ENCODE measurements at places on chromosomes 12 and 14.

- DNase-seq: peak; percentile 32
These were observed 44.5 kb downstream of the PSMA6 start for GRCh38 chr14:35336494-35337268.

GRCh38 chr12:6237830-6238229 lies 37.6 kb downstream of the CD9 start:
- no peak for DNase-seq

- DNase-seq: no peak
These were observed 44.8 kb upstream of the BCL2L14 start for GRCh38 chr12:12025799-12026386.

GRCh38 chr14:104973385-104974145 lies 4.6 kb downstream of the AHNAK2 start:
- peak; percentile 88 for DNase-seq

DNA sequence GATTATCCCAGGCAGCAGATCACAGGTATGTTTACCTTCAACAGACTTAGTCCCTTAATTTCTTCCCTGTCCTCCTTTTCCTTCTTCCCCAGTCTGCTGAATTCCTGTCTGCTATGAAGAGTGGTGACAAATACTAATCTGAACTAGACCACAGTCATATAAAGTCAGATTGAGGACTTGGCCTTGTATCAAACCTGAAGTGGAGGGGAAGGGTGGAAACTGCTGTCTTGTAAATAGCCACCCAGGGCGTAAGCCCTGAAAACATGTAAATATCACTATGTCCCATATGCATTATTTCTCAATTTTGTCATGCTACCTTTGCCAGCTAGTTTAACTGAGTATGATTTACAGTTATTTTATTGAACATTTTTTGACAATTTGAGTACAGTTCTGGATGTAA lies 368.0 kb downstream of the CCDC91 start:
- DNase-seq: no peak

DNA sequence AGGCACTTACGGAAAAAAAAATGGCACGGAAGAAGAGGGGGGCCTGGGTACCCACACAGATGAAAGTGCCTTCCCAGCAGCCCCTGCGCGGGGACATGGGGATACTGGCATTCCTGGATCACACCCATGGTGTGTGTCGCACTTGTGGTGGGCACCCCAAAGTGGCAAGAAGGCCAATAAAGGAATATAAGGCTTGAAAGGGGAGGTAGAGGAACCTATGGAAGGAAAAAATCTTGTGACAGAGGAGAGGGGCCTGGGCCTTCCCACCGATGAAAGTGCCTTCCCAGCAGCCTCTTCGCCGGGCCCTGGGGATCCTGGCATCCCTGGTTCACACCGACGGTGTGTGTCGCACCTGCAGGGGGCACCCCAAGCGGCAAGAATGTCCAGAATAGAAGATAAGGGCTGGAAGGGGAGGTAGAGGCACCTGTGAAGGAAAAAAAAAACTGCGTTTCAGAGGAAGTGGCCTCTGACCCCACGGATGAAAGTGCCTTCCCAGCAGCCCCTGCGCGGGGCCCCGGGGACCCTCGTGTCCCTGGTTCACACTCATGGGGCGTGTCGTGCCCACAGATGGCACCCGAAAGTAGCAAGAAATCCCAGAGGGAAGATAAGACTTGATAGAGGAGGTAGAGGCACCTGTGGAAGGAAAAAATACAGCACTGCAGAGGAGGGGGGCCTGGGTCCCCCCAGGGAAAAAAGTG lies 284.0 kb downstream of the ALG10 start:
- DNase-seq: no peak

DNA sequence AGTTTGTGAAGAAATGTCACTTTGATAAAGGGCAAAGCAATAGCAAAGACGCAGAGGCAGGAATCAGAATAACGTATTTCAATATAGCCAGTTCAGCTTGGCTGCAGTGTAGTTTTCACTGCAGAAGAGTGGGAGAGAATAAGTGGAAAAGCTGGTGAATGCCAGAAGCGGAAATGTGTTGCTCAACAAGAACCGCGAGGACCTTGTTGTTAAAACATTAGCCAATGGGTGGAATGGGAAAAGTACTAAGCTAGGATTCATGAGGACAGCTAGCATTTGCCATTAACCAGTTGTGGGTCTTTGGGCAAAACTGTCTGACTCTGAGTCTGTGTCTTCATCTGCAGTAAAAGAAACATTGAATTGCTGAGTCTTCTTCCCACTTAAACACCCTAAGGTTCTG lies 292.9 kb upstream of the GRIP1 start:
- no peak for DNase-seq

DNA sequence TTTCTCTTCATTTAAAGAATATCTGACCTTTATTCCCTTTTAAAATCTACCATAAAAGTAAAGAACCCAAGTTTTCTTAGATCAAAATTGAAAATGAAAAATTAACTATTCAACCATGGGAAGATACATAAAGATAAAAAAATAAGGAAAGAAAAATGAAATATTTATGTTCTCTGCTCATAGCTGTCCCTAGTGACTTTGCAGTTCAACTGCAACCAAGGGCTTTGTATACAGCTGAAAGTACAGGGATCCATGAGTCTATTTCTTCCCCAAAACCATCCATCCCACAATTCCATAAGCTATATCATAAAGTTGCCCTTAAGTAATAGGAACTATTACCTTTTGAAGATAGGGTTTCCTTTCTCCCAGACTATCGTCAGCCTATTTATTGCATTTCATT lies 113.1 kb downstream of the ITPR2 start:
- DNase-seq: no peak

- DNase-seq: peak; percentile 7
These were observed 170.7 kb downstream of the ESRRB start for GRCh38 chr14:76546426-76547221.

GRCh38 chr12:48340943-48341342 lies 9.8 kb downstream of the ZNF641 start:
- no peak for DNase-seq

DNA sequence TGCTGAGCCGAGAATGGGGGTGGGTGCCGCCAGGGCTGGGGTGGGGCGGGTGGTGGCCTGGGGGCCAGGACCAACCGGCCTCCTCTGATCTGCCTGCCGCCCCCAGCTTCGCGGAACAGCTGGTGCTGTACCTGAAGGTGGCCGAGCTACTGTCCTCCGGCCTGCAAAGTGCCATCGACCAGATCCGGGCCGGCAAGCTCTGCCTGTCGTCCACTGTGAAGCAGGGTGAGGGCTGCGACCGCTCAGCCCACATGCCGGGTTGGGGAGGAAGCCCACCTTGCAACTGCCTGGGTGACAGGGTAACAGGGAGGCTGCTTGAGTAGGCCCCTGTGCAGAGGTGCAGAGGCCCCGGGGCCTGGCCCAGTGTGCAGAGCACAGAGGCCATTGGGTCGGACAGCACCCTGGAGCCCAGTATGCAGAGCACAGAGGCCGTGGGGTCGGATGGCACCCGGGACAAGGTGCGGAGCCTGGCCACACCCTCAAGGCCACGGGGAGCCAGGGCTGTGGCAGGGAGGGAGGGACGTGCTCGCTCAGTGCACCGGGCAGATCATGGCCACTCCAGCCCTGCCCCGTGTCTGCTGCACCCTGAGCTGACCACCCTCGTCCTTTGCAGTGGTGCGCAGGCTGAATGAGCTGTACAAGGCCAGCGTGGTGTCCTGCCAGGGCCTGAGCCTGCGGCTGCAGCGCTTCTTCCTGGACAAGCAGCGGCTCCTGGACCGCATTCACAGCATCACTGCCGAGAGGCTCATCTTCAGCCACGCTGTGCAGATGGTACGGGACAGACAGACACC lies 9.5 kb upstream of the PUS1 start:
- no peak for DNase-seq

DNA sequence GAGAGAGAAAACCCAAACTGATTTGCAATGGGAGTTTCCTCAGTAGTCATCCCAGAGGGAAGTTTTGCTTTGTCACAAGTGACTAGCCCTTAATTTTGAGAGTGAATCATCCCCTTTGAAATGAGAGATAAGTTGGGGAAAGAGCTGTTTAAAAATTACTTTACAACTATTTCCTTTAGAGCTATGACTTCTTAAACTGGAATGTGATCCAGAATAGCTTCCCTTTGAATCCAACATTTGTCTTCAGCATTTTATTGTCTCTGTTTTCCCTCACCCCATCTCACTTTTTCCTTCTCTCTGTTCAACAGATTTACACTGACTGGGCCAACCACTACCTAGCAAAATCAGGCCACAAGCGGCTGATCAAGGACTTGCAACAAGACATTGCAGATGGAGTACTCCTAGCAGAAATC lies 109.3 kb downstream of the NAV3 start:
- DNase-seq: peak; percentile 88

DNA sequence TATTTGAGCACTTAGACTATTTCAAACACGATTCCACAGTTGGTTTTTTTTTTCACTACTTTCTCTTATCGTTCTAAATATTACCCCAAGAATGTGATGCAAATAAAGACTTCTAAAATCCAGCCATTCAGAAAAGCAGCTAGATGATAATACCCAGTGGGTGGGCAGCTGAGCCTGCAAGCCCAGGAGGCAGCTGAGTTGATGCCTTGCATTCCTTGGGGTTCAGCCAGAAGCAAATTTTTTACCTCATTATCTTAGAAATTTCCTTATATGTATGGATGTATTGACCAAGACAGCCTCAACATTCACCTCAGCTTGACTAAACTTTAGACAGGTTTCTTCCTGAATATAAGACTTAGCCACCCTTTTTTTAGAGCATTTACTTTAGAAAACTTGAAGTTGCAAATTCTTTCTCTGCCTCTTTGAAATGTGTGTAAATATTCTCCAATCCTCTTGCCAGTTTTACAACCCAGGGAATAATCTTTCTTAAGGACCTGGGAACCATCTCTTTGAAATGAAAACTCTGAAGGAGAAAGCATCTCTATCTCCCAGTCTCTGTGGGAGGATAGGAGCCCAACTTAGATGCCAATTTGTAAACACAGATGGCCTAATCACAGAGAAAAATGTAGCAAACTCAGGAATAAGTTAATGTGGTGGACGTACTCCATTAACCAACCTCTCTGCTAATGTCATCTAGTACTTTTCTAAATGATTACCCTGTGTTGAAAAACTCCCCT lies 52.2 kb upstream of the ANP32D start:
- DNase-seq: peak; percentile 16

DNA sequence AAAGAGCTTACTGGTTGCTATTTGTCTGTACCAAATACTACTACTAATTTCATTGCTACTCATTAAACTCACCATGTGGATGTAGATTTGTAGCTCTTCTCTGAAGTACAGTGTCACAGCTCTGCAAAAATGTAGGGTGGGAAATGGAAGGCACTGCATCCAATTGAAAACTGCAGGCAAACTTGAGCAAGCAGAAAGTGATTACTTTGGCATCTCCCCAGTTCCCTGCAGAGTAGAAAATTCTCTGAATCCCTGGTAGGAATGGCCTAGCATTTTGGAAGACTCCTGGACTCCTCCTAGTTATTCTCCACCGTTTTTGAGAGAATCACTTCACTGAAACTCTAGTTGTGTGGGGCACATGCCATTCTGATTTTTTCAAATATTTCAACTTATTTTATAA lies 239.1 kb downstream of the DIO2 start:
- DNase-seq: peak; percentile 63

GRCh38 chr12:88471331-88472045 lies 108.8 kb downstream of the KITLG start:
- DNase-seq: peak; percentile 78

- no peak for DNase-seq
These were observed 9.9 kb downstream of the CERS5 start for GRCh38 chr12:50157259-50157658.

GRCh38 chr12:62716866-62717525 lies 218.0 kb downstream of the PPM1H start:
- DNase-seq: no peak

- no peak for DNase-seq
These were observed 52.7 kb upstream of the NR2C1 start for GRCh38 chr12:95126076-95126475.

DNA sequence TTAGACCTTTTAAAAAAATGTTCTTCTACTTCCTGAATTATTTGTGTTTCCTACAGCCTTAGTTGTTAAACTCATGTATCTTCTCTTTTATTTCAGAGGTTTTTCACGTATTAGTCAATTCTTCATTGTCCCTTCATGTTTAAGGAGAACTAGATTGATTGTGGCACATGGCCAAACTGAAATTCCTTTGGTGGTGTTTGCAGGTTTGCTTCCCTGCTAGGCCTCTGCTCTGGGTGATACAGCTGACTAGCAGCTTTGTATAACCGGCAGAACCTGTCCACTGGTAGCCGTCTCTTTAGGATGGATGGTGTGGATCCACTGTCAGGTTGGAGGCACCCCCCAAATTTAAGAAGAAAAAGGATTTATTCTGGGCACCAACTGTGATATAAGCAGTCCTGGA lies 262.1 kb downstream of the FBXL14 start:
- DNase-seq: no peak

GRCh38 chr14:104638927-104639450 lies 34.4 kb upstream of the TMEM179 start:
- no peak for DNase-seq

DNA sequence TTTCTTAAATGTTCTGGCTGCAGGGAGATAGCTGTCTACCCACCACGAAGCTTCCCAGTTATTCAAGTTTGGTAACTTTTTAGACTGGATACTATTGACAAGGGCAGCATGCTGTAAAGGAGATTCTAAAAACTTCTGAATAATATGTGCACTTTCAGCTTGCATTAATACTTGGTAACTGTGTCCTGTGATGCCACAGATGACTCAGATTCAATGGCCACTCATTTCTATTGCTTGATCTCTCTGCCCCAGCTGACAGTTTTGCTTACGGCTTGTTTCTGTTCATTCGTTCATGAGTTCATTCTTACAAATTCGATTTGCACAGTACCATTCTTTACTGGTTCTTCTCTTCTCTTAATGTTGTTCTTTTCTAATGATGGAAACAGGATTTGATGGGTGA lies 142.8 kb downstream of the PELI2 start:
- no peak for DNase-seq

- no peak for DNase-seq
These were observed 70.1 kb downstream of the PRKD1 start for GRCh38 chr14:29857551-29857950.

DNA sequence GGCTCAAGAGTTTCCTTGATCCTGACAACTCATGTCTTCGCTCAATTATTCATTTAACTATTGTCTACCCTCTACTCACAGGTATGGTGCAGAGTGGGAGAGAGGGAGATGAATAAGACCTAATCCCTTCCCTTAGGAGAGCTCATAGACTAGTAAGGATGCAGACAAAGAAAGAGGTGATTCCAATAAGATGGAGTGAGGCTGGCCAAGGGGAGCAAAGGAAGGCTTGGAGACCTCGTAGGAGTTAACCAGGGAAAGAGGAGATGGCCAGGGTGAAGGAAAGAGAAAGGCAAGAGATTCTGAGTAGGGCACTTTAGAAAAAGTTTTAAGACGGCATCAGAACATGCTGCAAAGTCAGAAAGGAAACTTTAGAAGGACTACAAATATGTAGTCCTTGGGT lies 588.5 kb downstream of the VRK1 start:
- DNase-seq: no peak

- peak; percentile 73 for DNase-seq
These were observed 9.5 kb upstream of the CSAD start for GRCh38 chr12:53190108-53190729.

DNA sequence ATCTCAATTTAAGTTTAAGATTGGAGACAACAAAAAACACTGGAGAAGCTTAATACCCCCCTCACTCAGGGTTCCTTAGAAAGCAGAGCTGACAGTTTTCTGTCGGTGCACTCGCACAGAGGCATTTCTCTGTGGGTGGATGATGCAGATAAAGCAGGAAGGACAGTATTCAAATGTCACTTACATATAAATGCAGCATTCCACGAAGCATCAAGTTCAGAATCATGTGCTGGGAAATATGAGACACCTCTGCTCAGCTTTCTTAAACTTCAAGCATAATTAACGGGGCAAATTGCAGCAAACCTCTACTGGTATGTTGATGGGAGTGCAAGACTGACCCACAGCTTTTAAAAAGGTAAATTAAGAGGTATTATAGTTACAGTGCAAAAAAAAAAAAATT lies 68.7 kb downstream of the DICER1 start:
- DNase-seq: no peak

GRCh38 chr12:109591041-109591440 lies 17.4 kb downstream of the MVK start:
- no peak for DNase-seq

Data from fibroblast of skin of scalp (primary cell).